ENCODE measurements at places on chromosomes 11 and 22.

DNA sequence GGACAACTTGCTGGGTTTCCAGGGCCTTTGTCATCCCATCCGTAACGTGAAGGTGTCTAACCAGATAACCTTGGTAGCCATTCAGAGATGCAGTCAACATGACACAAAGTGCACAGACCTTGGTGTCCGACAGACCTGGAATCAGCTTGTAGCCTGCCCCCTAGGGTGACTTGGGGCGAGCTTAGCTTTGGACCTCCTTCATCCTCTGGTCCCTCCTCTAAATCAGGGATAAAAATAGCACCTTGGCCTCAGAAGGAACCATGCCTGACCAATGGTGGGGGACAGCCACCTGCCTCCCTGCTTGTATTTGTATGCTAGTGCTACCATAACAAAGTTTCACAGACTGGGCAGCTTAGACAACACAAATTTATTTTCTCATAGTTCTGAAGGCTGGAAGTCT is 3.7 kb downstream of the SNRPD3 start:
- no peak for DNase-seq

DNA sequence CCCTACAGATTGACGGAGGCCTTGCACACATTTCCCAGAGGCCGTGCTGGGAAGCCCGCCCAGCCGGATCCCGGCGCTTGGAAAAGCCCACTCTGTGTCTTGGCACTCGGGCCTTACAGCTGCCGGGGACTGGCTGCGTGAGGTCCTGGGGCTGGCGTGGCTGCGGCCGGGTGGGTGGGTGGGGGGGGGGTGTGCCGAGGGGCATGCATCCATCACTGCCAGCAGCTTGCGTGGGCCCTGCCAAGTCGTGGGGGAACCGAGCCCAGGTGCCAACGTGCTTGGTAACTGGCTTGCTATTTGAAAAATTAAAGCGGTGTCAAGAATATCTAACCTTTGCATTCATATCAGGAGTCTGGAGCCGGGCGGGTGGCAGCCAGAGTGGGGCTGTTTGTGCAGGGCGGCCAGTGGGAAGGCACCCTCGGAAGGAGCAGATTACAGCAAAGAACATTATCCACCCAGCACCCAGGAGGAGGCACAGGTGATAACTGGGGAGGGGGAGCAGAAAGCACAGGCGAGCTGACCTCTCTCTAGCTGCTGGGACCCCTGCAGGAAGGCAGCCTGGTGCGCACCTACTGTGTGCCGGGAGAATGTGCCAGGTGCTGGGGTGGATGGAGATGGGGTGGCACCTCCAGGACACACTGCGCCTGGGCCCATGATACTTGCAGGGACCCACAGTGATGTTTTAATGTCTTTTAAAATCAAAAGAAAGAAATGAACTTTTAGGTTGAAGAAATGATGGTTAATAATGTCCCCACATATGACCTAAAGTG is 28.5 kb upstream of the SMIM38 start:
- DNase-seq = no peak

- no peak for DNase-seq
Measured at GRCh38 chr11:38019072-38019775, 1421.2 kb upstream of the RAG2 start.

DNA sequence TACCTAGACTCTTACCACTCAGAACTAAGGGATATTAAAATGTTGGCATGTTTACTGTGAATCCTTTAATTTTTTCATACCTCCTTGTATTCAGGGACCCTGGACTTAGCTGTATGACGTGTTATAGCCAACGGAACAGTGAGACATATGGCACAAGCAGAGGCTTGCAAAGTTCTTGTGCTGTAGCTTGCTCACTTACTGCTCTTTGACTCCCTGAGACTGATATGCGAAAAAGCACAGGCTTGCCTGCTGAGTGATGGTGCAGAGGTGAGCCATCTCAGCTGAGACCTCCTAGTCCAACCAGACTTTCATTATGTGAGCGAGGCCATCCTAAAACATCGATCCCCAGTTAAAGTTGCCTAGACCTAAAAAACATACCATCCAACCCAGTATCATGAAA is 811.0 kb downstream of the METTL15 start:
- DNase-seq = no peak

DNA sequence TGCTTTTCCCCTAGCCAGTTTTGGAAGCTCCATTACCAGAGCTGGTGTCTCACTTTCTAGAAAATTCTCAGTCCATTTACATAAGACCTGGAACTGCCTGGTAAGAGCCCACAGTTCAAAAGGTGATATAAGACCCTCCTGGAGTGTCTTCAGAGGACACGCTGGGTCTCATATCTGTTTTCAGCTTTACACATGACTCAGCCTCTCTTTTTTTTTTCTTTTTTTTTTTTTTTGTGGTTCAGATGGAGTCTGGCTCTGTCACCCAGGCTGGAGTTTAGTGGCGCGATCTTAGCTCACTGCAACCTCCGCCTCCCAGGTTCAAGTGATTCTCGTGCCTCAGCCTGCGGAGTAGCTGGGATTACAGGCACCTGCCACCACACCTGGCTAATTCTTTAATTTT is 30.7 kb downstream of the WEE1 start:
- no peak for DNase-seq

- no peak for DNase-seq
Measured at GRCh38 chr11:67320011-67320410, 16.7 kb downstream of the SSH3 start.

DNA sequence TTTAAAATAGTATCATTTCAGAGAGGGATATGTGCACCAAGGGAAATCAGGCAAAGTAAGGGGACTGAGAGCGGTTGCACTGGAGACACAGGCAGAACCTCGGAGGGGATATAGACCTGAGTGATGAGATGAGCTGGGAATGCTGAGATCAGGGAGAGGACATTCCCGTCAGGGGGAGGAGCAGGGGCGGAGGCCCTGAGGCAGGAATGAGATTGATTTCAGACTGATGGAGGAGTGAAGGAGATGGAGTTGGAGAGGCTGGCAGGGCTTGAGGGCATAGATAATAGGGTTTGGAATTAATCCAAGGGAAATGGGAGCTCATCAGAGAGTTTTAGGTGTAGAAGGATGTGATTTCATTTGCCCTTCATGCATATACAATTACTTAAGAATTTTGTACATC is 13.2 kb downstream of the CD6 start:
- no peak for DNase-seq

DNA sequence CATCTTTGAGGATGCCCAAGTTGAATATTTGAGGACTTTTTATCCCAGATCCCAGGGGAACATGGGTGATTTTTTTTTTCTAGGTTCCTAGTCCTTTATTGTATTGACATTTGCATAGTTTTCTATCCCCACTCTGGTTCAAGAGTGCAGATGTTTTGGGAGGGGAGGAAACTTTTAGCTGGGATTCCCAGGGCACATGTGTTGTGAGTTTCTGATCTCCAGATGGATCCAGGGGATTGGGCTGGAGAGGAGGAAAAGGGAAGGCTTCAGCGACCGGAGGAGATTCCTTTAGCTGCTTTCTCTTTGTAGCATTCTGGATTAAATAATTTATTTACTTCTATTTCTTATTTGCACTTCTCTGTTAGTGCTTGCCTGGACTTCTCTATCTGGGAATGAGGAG is 14.7 kb upstream of the SORL1-AS1 start:
- DNase-seq = no peak

GRCh38 chr11:93536101-93536861 is 6.9 kb downstream of the SMCO4 start:
- DNase-seq = no peak

- DNase-seq = peak; percentile 92
Measured at GRCh38 chr22:30208631-30209603, 37.6 kb downstream of the LIF start.

DNA sequence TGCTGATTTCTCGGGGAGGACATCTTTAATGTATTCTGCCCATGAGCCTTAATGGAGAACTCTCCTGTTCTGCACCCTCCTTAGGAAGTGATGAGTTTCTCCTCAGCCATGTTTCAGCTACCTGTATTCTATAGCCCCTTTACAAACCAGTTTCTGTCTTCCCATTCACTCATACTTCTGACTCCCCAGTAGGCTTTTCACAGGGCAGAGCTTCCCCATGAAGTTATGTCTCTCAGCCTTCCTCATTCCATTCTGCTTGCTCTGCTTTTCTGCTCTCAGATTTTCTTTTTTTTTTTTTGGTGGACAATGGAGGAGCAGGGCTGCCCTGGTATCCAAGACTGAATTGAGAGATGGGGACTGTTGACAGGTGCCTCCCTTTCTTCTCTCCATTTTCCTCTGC is 4.3 kb upstream of the OR52R1 start:
- DNase-seq = no peak

DNA sequence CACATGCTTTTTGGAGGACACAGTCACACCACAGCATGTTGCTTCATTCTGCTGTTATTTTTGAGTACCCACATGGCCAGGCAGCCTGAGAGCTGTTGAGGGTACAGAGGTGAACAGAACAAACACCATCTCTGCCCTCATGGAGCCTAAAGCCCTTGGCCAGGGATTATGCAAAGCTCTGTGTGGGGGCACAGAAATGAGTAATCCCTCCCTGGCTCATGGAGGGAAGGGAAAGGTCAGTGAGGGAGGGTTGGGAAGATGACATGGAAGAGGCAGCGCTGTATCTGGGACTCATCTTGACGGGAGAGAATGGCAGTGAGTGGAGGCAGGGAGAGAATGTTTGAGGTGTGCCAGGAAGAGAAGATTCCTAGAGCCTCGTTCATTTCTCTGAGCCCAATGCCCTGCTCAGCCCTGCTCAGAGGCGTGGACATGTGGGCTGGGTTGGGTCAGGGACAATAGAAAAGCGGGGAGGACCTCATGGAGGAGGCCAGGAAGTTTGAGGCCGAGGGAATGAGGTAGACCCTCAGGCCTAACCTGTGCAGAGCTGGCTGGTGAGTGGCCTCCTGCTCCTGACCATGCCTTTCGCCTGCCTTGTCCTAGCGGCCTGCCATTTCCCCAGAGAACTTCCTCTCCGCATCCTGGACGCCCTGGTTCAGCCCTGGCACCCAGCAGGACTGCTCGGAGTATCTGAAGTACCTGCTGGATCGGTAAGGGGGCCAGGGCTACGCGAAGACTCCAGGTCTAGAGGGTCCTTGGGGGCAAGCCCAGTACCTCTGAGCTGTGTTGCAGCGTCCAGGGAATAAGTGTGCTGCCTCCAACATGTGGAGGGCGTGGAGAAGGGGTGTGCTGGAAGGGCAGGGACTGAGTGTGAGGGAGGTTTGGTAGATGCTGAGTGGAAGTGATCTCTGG is 19.8 kb downstream of the USP35 start:
- DNase-seq = peak; percentile 74

DNA sequence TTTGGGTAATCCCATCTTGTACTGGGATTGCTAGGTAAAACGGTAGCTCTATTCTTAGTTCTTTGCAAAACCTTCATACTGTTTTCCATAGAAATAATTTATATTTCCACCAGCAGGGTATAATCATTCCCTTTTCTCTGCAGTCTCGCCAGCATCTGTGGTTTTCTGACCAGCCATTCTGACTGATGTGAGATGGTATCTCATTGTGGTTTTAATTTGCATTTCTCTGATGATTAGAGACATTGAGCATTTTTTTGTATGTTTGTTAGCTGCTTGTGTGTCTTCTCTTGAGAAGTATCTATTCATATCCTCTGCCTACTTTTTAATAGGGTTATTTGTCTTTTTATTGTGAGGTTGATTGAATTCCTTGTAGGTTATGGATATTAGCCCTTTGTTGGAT is 220.9 kb downstream of the PGR start:
- DNase-seq = peak; percentile 54

DNA sequence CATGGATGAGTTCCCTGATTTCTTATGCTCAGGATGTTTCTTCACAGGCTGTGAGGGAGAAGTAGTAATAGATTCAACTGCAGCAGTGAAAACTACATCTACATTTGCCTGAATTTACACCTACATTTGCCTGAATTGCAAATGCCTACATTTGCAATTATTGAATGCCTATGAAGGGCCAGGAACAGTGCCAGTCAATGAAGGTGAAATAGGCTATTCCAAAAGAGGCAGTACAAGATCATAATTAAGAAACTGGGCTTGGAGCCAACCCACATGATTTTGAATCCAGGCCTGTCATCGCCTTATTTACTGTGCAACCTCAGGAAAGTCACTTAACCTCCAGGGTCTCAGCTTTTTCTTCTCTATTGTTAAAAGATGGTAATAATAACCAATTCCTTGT is 1353.3 kb downstream of the FAM181B start:
- DNase-seq = peak; percentile 0

DNA sequence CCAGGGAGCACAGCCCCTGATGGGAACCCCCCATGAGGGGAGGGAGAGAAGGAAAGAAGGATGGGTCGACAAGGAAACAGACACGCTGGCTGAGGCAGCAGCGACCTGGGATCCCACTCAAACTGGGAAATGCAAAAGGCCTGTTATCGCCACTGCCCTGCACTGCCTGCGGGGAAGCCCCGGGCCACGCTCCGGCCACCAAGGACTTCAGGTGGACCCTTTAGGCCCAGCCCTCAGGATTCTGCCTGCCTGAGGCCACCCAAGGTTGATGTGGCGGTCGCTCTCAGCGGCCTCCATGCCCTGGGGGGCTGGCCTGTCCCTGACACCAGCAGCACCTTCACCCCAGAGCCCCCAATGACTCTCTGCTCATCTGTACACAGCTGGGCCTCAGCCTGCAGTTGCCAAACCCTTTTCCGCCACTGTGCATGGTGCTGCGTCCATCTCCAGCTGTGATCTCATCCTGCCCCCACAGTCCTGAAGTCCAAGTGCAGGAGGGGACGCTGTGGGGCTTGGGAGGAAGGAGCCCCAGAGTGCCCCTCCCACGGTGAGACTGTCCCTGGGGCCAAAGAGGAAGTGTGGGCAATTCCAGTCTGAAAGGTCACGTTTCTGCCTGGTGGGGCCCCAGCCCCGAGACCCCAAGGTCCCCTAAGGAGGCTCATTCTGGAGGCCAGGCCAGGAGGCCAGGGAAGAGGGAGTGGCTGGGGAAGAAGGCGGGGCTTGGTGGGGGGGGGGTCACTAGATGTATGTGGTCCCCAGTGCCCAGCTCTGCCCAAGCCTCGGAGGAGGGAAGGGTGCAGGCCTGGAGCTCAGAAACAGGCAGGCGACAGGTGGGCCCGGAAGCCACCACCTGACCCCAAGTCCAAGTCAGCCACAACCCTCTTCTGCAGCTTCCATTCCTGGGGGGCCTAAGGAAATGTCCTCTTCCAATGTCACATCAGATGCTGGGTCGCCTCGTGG is 31.6 kb downstream of the OSBPL5 start:
- DNase-seq = no peak

- no peak for DNase-seq
Measured at GRCh38 chr11:134581121-134581626, 169.1 kb upstream of the B3GAT1 start.

DNA sequence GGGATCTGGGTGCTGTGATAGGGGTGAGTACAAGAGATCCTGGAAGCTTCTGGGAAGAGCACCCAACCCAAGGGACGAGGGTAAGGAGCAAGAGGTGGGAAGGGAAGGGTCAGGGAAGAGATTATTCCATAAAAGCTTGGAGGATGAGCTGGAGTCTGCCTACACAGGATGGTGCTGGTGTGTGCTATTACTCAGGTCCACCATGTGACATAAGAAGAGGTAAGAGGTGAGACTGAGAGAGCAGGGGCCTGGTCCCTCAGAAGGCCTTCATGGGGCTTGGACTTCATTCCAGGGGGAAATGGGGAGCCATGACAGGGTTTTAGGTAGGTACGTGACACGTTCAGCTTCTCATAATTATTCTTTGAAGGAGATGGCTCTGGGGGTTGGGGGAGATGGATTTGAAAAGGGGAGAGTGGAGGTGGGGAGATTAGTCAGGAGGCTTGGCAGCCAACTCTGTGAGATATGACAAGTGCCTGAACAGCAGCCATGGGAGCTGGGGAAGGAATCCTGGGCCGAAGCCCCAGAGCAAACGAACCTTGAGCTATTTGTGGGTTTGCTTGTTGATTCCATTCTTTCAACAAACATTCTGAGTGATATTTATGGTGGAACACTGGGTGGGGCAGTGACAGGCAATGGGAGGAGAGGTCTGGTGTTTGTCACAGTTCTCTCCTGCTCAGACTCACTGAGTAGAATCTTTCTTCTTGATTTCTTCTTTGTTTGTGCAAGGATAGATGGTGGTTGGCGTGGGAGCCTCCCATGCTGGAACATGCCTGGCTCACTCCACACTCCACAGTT is 11.2 kb upstream of the NCAM1 start:
- DNase-seq = no peak

Data from fibroblast of mammary gland (primary cell).